HFF-Myc (cell line): ENCODE measurements at places on chromosomes 5 and 9.

DNA sequence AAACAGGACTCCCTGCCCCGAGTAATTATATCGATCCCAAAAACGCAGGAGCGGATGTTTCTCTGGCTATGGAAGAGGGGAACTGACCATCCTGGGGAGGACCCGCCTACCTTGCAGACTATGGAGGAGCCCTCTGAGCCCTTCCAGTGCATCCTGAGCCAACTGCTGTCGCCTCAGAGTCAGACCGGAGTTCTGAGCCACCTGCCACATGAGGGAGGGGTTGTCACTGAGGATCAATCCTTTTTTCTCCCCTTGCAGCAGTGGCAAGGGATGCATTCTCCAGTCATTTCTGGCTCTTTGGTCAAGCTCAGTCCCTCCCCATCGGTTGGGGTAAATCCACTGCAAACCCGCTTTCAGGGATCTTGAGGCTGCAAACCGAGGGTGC, 709 bp downstream of the FANCG start:
- DNase-seq = no peak

DNA sequence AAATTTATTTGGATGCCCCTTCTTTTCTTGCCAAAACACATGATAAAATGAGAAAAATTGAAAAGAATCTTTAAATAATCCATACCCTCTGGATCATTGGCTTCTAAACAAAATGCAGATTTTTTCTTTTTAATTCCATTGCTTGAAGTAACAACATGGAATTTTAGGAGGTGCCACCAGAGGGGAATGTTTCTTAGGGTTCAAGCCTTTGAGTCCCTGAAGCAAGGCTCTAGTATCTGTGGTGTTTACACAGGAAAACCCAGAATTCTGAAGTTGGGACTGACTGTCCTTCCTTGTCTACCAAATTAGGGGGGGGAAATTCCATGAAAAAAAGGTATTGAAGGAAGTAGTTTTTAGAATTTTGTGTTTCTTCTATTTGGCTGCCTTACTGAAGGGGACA, 69.4 kb downstream of the LMNB1 start:
- DNase-seq = no peak

DNA sequence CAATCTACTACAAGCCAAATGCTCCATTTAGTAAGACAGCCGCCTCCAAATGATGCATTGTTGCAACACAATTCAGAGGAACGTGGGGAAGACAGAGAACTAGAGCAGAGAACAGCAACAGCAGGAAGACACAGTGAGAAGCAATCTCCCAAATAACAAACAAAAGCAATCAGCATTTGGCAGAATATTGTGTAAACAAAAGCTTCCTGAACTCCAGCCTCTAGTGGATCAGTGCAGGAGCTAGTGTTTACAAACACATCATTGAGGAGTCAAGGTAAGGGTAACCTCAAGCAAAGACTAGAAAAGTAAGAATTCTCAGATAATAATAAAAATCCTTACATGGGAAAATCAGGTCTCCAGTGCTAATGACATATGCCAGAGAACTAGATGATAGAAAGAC, 20.6 kb downstream of the FST start:
- DNase-seq = no peak

- DNase-seq = no peak
These were observed 151.1 kb downstream of the DMRT2 start for GRCh38 chr9:1201262-1201661.
